NCI-H1092 treated with DMSO at 0.1 percent for 48 hours (cell line): ENCODE measurements at places on chromosomes 13 and 19.

GRCh38 chr19:33400856-33401682, 27.6 kb downstream of the CEBPG start:
- DNase-seq, result no peak

GRCh38 chr19:1168572-1169410, 5.3 kb downstream of the SBNO2 start:
- DNase-seq, result no peak

GRCh38 chr19:30891051-30891450, 458.2 kb downstream of the TSHZ3 start:
- no peak for DNase-seq

DNA sequence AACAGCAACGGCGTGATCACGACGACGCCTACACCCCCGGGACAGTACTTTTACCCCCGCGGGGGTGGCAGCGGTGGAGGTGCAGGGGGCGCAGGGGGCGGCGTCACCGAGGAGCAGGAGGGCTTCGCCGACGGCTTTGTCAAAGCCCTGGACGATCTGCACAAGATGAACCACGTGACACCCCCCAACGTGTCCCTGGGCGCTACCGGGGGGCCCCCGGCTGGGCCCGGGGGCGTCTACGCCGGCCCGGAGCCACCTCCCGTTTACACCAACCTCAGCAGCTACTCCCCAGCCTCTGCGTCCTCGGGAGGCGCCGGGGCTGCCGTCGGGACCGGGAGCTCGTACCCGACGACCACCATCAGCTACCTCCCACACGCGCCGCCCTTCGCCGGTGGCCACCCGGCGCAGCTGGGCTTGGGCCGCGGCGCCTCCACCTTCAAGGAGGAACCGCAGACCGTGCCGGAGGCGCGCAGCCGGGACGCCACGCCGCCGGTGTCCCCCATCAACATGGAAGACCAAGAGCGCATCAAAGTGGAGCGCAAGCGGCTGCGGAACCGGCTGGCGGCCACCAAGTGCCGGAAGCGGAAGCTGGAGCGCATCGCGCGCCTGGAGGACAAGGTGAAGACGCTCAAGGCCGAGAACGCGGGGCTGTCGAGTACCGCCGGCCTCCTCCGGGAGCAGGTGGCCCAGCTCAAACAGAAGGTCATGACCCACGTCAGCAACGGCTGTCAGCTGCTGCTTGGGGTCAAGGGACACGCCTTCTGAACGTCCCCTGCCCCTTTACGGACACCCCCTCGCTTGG, 966 bp downstream of the JUNB start:
- DNase-seq, result peak; percentile 64

- no peak for DNase-seq
Measured at GRCh38 chr13:83691966-83692365, 190.3 kb downstream of the SLITRK1 start.

DNA sequence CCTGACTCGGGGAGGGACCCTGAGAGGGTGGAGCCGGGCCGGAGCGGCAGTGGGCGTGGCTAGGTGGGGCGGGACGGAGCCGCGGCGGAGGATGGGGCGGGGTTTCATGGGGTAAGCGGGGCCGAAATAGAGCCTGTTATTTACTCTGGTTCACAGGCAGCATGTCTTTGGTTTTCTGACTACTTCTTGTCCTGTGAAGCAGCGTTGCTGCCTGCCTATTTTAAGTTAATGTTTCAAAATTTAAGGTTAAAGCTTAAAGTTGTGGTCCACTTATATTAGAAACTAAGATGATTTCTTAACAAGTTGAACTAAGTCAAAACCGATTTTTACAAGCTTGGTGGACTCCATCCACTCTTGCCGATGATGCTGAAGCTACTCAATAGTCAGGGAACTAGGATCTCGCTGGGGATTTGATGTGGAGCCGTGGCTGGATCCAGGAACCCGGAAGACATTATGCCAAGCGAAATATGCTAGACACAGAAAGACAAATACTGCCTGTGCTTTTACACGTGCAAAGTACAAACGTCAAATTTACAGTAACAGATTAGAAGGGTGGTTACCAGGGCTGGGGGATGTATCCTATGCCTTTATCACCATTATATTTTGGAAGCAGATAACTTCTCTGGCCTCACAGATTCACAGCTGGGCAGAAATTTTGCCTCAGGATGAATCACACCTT, 433 bp upstream of the ZNF616 start:
- no peak for DNase-seq

- no peak for DNase-seq
Measured at GRCh38 chr13:106691861-106692260, 123.9 kb upstream of the ARGLU1 start.
